Stimulated activated CD4-positive, alpha-beta T cell treated with anti-CD3 and anti-CD28 coated beads, TNF-alpha, amount 100 ng/mL, for 24 hours (primary cell): ENCODE measurements at places on chromosomes 13 and 19.

DNA sequence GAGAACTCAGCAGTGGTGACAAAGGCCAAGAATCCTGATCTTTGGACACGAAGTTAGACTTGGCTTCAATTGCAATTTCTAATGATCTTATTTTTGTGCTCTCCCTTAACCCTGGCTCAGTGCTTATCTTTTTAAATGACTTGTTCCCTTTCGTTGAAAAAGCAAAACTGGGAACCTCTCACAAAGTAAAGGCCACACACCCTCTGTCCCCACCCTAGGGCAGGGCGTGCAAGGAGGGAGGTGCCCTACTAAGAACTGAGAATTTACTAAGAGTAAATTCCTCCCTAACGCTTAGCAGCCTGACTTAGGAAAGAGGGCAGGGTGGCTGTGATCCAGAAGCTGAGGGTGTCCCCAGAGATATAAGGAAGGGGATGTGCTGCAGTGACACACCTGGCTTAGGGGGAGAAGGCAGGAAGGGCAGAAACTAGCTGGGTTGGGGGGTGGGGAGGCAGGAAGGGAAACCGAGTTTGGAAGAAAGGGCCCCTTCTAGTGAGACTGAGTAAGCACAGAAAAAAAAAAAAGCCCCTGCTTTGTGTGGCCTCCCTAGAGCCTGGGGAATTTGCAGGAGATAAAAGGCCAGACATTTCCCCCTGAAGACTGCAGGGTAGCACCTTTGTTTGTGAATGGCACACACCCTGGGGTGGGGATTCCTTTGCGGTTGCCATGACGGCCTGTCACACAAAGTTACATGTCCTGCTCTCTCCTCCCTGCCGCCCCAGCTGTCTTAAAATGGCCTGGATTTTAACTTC lies 435.1 kb downstream of the EFNB2 start:
- no peak for DNase-seq

DNA sequence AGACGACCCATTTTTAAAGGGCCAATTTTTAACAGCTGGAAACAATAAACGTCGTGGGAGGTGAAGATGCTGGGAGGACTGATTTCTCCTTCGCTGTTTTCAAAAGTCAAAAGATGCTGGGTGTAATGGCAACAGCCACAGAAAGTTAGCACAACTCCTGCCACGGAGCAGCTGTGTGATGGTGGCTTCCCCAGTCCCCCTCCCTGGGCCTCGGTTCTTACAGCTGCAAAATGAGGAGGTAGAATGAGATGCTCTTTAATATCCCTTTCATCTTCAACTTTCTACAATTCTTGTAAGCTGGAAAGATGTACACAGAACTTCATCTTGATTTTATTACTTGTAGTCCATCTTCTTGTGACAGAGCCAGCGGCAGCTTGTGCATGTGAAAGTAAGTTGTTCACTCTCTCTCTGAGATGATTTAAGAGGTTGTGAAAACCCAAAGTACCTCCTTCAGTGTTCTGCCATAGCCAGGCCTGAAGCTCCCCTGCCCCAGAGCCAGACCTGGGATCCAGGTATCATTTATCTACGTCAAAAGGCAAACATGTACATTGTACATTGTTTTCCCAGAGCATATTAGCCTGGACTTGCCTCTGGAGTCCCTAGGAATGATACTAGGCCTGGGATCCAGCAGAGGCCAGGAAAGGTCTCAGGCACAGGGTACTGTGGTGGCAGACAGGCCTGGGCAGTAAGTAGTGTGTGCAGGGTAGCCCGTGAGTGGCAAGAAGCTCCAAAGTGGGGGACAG lies 3.4 kb upstream of the UBE2L5 start:
- DNase-seq, result no peak

DNA sequence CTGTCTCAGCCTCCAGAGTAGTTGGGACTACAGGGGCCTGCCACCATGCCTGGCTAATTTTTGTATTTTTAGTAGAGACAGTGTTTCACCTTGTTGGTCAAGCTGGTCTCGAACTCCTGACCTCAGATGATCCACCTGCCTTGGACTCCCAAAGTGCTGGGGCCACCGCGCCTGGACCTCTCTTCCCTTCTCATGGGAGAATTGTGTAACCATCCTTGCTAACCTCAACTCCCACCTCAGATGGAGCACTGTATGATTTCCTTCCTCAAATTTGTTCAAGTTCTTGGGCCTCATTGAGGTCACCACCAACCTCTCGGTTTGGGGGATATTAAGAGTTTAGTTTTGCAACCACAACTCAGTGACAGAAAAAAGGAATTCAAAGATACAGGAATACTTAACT lies 10.7 kb downstream of the LILRA5 start:
- no peak for DNase-seq

DNA sequence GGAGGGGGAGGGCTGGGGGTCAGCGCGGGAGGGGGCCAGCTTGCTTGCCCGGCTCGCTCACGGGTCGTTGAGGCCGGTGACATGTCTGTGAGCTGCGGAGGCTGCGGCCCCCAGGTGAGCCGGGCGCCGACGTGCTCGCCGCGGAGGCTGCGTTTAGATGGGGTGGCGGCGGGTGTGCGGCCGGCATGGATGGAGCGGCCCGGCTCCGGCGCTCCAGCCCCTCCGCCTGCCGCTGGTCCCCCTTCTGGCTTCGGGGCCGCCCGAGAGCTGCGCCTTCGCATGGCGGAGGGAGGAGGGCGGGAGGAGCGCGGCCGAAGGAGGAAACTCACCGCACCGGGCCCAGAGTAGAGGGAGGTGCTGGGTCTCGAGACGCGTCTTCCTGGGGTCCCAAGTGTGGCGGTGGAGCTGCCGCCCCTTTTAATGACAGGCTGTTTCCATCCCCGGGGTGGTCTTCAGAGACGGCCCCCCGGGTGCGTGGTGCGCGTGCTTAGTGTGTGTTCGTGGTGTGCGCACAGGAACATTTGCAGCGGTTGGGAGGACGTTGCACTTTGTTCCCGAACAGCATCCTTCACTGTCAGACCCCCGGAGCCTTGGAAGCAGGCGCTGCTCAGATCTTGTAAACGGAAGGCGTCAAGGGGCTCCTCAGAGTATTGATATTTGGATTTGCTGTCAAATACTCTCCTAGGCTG lies at the start of gene AKAP11:
Gene AKAP11 (plus strand): TSS at position 38 of the 689 bp plus-strand sequence. CDS start 14,197 bp downstream, outside the sequence.
- peak; percentile 47 for DNase-seq
